ENCODE measurements at places on chromosomes 7 and 10.

DNA sequence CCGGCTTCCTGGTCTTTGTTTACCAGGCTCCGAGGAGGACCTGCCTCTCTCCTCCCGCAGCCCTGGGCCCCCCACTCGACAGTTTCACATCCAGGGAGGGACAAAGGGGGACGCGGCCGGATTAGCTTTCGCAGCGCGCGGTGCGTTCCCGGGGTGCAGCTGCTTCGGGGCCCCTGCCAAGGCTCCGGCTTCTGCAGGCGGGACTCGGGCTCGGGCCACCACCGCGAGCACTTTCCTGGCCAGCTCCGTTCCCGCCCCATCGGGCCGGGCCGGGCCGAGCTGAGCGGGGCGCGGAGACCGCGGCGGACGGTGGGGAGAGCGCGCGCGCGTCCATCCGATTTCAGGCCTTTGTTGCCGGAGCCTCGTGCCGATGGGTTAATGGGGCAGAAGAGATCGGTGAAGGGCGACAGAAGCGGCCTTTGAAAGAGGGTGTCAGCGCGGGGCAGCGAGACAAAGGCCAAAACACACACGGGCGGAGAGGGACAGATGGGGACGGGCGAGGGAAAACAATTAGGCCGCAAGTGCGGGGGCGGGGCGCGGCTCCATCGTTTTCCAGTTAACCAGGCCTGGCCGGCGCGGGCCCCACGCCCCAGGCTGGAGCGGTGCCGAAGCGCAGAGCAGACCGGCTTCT lies 8.5 kb upstream of the UNCX start:
- DNase-seq: no peak

DNA sequence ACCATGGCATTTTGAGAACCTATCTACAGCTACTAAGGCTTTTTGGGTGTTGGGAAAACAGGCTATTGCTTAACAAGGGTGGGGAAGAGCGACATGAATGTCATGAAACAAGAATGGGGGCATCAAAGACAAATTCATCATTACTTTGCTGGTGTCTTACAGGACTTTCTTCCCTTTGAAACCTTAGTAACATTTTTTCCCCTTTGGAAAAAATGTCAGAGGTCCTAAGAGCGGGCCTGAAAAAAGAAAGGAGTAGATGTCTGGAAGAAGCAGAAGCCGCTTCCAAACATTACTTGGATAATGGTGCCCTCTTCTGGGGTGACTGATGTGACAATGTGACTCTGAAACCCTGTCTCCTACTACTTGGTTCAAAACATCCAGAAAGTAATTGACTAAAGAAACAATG lies 3.8 kb upstream of the DDX50 start:
- peak; percentile 8 for DNase-seq

GRCh38 chr7:156777364-156778069 lies 115.5 kb downstream of the LMBR1 start:
- DNase-seq: peak; percentile 34

DNA sequence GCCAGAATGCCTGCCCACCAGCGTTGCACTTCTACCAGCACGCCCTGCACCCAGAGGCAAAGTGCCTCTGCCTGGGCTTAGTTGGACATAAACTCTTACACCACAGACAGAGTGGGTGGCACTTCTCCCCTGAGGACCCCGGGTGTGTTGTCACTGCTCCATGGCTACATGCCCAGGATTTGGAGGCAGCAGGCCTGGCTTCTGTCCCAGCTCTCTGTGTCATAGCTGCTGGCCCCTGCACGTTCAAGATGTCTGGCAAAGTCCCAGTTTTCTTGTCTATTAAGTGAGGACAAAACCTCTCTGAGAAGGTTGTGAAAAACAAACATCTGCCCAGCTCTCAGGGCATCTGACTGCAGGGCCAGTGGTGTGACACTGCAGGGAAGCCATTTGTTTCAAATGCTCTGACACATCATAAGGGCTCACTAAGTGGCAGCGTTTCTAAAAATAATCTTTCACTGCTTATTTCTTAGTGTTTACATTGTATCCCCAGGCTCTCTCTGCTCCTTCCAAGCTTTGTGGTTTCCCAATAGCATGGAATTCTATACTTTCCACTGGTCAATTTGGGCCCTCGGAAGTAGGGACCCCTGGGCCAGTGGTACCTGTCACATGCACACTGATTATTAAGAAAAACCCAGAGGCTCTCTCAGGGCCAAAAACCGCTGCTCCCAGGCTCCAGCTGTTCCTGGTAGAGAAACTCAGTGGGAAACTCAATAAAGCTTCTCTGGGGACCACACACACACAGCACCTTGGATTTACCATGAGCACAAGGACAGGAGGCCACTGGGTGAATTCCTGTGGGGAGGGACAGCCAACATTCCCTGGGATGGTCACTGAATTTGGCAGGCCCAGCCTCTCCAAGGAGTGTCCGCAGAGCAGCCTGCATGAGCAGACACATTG lies 86.2 kb upstream of the ANLN start:
- DNase-seq: no peak

DNA sequence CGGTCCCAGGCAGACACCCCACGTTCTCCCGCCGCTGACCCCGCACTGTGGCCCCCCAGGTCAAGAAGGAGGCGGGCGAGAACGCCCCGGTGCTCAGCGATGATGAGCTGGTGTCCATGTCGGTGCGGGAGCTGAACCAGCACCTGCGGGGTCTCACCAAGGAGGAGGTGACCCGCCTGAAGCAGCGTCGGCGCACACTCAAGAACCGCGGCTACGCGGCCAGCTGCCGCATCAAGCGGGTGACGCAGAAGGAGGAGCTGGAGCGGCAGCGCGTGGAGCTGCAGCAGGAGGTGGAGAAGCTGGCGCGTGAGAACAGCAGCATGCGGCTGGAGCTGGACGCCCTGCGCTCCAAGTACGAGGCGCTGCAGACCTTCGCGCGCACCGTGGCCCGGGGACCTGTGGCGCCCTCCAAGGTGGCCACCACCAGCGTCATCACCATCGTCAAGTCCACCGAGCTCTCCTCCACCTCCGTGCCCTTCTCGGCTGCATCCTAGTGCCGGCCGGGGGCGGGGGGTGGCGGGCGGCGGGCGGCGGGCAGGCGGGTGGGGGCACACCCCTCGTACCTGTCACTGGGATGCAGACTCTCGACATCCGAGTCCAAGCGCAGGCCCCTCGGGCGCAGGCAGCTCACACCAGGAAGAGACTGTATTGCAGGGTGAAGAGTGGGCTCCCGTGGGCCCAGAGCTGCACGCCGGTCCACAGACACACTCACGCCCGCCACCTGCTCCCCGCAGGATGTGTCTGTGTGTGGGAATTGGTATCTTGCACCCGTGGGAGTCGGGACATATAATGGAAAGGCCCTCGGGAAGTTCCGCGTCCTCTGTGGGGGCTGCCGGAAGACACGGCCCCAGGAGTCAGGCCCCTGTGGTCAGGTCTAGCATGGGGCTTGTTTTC lies 9.6 kb downstream of the MAFK start:
- no peak for DNase-seq

DNA sequence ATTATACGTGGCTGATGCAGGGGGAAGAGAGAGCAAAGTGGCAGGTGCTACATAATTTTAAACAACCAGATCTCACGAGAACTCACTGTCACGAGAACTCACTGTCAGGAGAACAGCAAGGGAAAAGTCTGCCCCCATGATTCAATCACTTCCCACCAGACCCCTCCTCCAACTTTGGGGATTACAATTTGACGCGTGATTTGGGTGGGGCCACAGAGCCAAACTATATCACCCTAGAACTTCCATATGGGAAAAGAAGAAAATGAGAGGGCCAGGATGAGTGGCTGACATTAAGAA lies 15.8 kb downstream of the EZH2 start:
- DNase-seq: no peak

DNA sequence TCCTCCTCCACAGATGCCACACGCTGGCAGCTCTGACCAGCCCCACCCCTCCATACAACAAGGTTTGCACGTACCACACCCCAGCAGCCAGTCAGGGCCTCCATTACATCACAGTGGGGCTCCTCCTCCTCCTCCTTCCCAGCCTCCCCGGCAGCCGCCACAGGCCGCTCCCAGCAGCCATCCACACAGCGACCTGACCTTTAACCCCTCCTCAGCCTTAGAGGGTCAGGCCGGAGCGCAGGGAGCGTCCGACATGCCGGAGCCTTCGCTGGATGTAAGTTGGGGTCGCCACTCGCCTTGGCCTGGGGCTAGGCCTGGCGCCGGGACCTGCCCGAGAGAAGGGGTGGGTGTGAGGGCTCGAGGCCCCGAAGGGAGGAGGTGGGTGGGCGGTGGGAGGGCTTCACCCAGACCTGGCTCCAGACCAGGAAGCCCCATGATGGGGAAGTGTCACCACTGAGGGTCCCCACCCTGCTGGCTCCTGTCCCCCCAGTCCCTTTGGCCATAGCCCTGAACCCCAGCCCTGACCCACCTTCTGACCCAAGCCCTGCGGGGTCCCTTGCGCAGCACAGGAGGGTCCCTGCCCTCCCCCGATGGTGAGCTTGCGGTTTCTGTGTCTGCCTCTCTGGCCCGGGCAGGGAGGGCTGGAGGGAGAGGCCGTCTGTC lies 36.2 kb upstream of the PPIF start:
- no peak for DNase-seq

GRCh38 chr10:86524225-86524962 lies 2.8 kb upstream of the WAPL start:
- DNase-seq: no peak

- no peak for DNase-seq
These were observed 13.3 kb upstream of the PDCD4 start for GRCh38 chr10:110858297-110858934.

DNA sequence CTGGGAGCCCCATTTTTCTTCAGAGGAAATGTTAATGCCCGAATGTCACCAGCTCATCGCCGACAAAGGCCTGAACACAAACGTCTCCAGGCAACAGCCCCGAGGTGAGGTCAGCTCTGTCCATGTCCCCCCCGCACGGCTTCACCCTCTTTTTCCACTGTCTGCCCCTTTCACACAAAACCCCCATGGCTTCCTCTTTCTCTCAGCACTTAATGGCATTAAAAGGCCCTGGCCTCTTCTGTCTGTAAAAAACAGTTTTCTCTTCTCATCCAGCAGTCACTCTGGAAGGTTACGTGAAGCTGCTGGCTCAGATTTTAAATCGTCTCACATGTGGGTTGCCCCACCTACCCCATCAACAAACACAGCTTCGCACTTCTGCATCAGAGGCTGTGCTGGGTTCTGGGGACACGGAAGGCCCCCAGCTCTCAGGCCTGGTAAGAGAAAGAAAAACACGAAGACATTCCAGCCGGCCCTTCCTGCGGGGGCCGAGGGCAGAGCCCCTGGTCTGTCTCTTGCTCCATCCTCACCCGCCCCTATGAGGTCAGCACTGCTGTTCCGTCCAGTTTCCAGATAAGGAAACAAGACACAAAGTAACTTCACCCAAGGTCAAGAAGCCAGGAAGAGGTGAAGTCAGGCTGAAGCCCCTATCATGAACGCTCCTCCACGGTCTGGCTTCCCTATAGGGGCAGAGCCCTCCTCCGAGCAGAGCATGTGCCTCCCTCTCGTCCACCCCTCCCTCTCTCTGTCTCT lies 91.1 kb upstream of the PDGFA start:
- no peak for DNase-seq

DNA sequence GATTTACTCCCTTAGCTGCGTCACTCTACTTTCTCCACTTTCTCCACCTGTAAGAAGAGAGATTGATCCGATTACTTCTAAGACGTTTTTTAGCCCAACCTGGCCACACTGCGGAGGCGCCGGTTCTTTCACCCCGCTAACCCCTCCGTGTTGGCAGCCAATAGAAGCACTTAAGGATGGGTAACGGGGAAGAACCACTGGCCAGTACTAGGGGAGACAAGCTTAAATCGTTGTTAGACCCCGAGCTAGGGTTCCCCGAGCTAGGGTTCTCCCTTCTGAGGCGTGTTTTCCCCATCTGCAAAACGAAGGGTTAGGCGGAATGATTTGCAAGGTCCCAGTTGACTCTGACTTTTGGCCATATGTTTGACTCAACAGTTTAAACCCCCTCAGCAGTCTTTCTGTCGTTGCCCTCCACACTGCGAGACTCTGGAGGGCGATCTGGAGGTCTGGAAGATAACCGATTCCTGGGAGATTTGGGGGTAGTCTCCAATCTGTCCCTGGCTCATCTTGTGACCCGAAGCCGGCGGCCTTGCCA lies 644 bp downstream of the UMAD1 start:
- DNase-seq: peak; percentile 4

DNA sequence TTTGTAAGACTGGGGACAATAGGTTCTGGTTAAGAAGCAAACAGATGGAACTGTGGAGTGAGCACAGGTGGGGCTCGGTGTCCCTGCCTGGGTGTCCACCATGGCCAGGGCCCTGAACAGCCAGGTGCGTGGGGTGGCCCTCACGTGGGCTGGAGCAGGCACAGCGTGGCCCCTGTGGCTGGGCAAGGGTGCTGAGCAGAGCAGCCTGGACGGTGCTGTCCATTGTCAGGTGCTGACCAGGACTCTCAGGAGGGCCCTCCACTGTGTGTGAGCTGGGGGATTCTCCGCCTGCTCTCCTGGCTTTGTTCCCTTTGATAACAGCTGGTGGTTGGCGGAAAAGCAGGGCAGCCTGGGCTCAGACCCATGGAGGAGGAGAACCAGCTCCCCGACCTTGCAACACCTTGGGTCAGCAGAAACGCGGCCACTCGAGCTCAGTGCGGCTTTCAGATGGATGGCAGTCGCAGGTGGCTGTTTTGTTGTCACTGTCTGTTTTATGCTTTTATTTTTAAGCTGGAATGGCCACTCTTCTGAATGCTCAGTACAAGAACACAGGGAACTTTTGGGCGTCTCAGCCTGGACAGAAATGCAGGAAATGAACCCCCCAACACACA lies 273.9 kb upstream of the ADARB2 start:
- no peak for DNase-seq

GRCh38 chr7:29562307-29562706 lies 1.3 kb upstream of the PRR15 start:
- DNase-seq: no peak

- no peak for DNase-seq
These were observed 225.7 kb downstream of the RPS24 start for GRCh38 chr10:78259391-78259790.

DNA sequence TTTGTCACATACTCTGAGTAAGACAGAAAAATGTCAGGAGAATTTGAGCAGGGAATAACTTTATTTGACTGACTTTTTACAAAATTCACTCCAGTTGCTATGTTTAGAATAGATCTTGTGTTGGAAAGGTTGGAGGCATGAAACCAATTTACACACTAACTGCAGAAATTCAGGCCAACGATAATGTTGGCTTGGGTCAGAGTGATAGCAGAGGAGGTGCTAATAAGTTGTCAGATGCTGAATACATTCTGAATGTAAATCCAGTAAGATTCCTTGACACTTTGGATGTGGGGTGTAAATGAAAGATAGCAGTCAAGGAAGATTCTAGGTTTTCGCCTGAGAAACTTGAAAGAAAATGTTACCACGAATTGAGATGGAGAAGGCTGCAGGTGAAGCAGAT lies 502.5 kb upstream of the GHITM start:
- no peak for DNase-seq

- no peak for DNase-seq
These were observed 9.4 kb downstream of the FRG2B start for GRCh38 chr10:133617196-133617595.

DNA sequence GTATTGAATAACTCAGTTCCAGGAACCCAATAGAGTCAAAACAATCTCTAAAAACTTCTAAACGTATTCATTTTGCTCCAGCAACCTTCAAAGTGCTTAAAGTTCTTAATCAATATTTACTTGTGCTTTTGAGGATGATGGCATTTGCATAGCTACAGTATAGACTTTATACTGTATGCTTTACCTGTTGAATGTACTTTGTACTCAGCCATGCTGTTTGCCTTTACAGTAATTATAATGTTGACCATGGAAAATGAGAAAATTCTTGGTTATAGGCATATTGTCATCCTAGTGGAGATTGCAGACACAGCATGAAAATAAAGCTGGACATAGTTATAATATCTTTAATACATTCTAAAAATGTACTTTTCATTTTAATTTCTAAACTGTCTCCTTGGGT lies 762.7 kb upstream of the PHF14 start:
- DNase-seq: no peak

GRCh38 chr10:131681122-131681521 lies 219.7 kb upstream of the PPP2R2D start:
- DNase-seq: no peak
